EH (cell line): ENCODE measurements at places on chromosomes 7 and 10.

DNA sequence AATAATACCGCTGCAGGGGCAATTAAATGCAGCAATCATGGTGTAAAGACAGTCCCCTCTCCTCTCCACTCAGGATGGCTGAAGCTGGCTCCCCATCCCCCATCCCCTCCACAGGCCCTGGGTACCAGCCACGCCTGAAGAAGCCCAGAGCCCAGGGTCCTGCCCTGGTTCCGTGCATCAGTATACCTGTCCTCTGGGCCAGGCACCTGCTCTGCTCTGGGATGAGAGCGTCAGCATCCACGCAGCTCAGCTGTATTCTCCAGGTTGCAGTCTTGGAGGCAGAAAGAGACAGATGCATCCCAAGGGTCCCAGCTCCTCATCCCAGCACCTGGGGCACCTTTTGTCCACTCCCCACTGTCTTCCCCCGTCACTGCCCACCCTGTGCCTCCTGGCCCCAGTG lies 233.8 kb downstream of the TCERG1L start:
- no peak for DNase-seq

- no peak for DNase-seq
Measured at GRCh38 chr10:22750131-22750530, 35.8 kb upstream of the PIP4K2A start.

DNA sequence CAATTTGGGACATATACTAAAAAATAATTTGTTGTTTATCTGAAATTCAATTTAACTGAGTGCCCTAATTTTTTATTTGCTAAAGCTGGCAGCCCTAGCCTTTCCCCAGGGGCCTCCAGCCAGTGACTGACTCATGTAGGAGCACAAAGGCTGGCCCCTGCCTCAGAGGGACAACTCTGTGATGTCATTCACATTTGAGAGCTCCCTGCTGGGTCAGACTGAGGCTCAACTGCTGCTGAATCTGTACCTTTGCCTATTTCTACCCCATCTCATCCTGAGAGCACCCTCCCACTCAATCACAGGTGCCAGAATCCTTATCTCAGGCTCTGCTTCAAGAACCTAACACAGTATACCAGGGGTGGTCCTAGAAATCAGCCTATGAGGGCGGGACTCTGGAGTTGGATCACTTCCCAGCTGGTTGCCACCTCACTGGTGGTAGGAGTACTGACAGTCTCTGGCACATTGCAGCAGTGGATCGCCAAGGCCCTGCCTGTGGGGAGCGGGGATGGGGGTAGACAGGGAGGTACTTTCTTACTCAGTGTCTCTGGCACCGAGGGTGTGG lies 11.6 kb downstream of the GCK start:
- DNase-seq, result peak; percentile 48

DNA sequence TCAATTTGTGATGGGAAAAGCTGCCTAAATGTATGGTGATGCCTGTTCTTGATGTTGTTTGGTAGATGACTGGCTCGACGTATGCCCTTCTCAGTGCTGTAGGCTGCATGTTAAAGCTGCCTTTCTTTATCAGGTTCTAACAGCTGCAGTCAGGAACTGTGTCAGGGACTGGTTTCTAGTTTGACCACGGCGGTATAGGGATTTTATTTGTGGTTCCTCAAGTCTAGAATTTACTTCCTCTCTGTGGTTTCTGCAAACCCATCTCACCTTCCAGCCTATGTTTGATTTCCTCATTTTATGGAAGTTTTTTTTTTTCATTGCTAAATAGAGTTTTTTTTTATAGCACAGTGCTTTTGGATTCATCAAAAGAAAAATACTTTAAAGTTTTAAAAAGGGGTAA lies 26.5 kb downstream of the LMTK2 start:
- peak; percentile 28 for DNase-seq

GRCh38 chr7:128076196-128076795 lies 45.1 kb upstream of the LRRC4 start:
- no peak for DNase-seq

GRCh38 chr7:51312951-51313737 lies 3.5 kb downstream of the COBL start:
- DNase-seq, result no peak

DNA sequence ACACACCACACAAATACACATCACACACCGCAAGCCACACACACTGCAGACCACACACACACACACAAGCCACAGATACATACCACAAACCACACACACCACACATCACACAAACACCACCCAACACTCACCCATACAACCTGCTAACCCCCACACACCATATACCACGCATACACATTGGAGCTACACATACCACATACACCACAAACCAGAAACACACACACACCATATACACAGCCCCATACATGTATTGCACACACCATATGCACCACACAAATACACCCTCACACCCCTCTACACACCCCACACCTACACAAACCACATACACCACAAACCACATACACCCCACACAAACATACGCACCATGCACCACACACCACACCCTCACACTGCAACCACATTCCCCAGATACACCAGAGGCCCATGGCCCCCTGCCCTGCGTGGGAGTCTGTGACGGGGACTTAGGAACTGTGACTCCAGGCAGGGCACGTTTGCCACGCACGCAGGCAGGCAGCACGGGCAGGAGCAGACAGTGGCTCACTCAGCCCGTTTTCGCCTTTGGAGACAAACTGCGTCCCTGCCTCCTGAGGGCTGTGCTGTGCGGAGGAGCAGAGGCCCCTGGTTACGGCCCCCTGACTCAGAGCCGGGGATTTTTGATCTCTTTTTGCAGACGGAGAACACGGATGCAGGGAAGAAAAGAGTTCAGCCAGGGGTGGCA lies 52.6 kb downstream of the TMEM209 start:
- DNase-seq, result no peak

DNA sequence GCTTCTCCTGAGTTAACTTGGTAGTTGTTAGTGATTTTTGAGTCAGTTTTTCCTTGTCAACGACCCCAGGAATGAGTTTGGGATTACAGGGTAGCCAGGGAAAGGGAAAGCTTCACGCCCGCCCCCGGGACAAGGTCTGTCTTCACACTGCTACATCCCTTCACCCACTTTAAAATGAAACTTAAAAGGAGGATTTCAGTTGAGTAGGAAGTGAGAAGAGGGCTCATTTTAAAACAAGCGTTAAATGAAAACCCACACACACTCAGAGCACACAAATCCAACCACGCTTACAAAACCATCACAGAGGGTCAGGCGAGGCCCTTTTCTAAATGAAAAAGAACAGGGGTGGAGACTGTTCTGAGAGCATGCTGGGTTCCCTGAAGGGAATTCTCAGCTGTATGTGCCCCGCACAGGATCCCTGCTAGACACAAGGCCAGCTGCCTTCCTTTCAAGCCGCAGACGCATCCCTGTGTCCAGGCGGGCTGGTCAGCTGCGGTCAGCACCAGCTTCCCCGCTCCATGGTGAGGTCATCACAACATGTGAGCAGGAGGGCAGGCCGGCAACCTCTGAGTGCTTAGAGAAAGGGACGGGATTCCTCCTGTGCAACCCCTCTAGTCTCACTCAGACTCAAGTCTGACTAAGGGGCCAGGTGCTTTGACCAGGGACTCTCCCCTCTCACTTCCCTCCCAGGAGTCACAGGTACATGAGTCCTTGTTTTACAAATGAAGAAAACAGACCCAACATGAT lies 111.8 kb downstream of the EGFR start:
- peak; percentile 90 for DNase-seq

DNA sequence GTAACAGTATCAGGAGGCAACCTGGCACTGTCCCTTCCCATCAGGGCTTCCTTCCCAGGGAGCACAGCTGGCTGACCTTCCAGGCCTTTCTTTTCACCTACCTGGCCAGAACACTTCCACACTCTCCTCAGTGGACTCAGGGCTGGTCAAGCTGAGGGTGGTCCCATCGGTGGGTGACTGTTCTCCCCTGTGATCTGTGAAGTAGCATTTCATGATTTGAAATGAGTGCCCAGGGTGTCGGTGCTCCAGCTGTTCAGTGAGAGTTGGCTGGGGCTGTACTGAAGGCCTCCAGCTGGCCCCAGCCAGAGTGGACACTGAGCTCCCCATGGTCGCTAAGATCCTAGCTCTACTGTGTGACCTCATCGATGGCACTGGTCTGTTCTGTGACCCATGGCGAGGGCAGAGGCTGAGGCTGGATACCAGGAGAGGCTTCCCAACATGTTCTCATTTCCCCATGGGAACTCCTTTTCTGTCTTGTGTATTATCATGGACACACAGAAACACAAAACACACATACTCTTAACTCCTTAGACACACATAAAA lies at the start of gene FAM170B:
FAM170B (minus strand) TSS at position 316 of the 543 bp plus-strand sequence; CDS start at position 213, 103 bp downstream.
- DNase-seq, result no peak

DNA sequence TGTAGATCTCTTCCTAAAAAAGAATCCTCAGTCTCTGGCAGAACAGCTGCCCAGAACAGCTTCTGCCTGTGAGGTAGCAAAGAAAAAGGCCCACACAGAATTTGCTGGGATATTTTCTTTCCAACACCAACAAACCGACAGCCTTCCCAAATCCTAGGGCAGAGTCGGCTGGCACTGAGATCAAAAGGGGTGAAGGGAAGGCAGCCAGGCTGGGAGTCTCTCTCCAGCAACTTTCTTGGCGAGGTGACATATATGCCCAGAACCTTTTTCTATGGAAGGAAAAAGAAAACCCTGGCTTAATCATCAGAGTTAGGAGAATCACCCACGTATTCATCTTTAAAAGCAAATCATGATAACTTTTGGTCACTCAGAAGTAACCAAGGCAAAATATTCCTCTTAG lies 279.6 kb downstream of the DNAJB6 start:
- no peak for DNase-seq

DNA sequence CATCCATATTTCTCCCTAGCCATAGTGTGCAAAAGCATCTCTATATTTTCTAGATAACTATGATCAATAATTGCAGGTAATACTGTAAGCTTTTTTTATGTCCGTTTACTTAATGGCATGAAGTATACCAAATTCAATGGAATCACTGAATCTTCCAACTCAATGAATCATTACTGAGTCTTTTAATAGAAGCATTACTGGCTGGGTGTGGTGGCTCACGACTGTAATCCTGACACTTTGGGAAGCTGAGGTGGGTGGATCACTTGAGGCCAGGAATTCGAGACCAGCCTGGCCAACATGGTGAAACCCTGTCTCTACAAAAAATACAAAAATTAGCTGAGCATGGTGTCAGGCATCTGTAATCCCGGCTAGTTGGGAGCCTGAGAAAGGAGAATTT lies 372.5 kb downstream of the BMPER start:
- DNase-seq, result peak; percentile 45

GRCh38 chr7:2255145-2256139 lies 13.4 kb downstream of the NUDT1 start:
- no peak for DNase-seq

GRCh38 chr7:75694638-75695399 lies 43.9 kb downstream of the HIP1 start:
- DNase-seq, result no peak

DNA sequence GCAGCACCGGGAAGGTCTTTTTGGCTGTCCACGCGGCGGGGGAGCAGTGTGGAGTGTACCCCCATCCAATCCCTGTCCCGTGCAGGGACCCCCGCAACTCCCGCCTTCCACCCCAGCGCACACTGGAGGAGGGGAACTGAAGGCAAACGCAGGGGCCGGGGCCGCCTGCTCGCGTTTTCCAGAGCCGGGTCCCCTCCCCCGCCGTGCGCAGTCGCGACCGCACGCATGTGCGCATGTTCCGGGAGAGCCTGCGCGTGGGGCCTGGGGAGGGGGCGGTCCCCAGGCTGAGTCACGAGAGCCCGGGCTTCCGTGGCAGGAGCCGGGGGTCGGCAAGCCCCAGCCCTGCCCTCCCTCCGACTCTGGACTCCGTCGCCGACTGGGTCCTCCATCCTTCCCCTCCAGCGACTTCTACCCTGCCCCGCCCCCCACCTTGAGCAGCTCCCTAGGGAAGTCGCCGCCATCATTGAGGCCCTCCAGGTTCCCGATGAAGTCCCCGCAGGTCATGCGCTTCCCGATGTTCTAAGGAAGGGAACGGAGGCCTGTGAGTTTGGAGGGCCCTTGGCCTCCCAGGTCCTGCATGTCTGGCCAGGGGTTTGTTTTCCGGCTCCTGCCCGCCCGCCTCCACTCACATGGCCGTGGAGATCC lies 8.0 kb downstream of the PSD start:
- DNase-seq, result no peak
